ENCODE measurements at places on chromosomes 12 and 14.

GRCh38 chr14:66043921-66044320 lies 442.2 kb upstream of the CCDC196 start:
- no peak for DNase-seq

DNA sequence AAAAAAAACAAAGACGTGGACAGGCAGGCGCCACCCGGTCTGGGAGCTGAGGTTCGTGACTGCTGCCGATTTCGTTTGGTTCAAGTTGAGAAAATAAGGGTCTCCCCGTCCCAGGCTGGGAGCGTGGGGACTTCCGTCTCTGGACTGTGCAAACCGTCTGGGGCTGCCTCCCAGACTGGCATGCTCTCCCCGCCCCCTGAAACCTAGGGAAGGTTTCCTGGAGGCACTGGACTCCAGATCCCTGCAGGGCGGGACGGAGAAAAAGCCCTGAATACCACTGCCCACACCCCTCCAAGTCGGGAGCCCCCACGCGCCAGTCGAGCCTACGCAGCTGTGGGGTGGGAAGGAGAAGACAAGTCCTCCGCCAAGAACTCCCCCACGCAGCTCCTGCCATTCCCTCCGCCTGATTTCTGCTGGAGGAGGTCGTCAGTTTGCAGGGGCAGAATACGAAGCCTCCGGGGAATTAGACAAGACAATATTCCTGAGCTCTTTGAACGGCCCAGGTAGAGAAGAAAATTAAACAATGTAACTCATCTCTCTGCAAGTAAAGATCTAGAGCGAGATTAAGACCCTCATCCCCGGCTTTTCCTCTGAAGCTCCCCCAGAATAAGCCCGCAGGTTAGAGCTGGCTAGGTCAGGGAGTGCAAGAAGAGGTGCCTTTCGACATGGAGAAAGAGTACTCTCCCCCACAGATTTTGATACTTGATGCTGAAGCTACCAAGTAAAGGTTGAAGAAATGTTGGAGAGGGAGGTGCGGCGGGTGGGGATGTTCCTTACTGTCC lies 10.4 kb upstream of the HOXC13 start:
- no peak for DNase-seq

DNA sequence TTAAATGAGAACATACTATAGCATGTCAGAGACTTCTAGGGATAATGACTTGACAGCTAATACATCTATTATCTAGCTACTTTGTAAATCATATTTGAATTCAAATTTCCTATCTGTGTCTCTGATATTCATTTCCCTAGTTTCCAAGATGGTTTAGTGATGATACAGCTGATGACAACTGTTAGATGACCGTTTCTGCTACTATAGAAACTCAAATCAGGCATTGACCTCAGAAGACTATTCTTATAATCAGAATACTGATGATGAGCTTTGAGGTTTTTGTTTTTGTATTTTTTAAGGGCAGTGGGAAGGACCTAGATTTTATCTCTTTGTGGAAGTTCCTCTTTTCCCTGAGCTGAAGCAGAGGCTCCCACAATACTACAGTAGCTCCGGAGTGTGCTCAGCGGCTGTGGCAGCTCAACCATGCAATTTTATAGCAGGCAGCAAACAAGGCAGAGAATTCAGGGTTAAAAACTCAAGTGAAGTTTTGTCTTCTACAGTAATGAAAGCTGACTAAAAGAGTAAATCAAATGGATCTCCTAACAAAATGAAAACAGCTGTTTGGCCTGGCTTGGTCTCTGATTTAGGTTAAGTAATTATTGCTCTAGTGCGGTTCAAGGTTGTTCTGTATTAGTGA lies 145.1 kb downstream of the SLC25A21 start:
- DNase-seq: no peak

GRCh38 chr12:87939182-87939581 lies 90.0 kb downstream of the C12orf50 start:
- no peak for DNase-seq

DNA sequence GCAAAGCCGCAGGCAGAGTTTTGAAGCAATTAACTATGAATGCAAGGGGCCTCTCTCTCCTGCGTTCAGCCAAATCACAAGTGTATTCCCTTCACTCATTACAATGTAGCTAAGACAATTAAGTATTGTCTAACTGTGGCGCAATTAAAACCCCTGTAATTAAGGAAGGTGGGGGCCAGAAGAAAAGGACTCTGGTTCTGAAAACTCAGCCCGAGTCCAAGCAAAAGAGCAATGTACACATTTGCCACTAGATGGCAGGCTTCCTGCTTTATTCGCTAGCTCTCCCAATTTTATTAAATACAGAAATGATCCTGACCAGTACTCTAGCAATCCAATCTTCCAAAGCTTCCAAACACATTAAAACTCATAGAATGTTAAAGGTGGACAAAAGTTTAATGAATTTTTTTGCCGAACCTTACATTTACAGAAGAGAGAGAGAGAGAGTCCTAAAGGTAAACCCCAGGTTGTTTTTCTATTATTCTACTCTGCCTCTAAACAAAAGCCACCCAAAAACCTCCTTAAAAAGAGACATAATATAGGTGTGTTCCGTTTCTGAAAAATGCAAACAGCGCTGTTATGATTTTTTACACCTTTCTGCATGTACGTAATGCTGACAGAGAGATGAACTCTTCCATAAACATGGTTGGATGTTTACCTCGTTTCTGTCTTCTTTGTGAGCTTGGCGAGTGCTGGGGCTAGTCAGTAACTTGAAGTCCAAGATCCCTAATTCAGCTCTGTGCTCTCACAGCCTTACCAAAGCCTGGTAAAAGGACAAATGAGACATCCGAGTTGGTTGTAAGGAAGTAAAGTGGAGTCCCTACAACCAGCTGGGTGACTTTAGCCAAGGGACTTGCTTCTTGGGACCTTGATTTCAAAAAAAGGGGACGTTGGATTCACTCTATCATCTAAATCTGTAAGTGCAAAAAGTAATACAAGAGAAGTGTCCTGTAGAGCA lies 50.9 kb upstream of the VASH1 start:
- DNase-seq: peak; percentile 5

- no peak for DNase-seq
Observed at GRCh38 chr14:62665286-62665685, 380.0 kb downstream of the KCNH5 start.

DNA sequence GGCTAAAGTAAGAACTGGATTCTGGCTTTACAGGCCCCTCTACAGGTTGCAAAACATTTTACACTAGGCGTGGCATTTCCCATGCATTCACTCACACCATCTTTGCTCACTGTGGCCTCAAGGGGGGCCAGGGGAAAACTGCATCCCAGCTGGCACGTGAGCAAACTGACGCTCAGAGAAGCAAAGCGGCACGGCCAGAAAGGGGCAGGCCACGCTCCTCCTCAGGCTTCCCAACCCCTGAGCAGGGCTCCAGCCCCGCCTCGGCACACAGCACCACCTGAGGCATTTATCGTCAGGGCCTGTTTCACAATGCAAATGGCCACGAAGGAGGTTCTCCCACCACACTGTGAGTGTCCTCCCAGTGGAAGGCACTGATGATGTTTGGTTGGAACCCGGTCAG lies 90.8 kb downstream of the BCL11B start:
- no peak for DNase-seq

GRCh38 chr12:112751844-112752243 lies 39.7 kb upstream of the RPH3A start:
- DNase-seq: no peak

GRCh38 chr12:31478898-31479297 lies 112.0 kb downstream of the DENND5B start:
- no peak for DNase-seq

DNA sequence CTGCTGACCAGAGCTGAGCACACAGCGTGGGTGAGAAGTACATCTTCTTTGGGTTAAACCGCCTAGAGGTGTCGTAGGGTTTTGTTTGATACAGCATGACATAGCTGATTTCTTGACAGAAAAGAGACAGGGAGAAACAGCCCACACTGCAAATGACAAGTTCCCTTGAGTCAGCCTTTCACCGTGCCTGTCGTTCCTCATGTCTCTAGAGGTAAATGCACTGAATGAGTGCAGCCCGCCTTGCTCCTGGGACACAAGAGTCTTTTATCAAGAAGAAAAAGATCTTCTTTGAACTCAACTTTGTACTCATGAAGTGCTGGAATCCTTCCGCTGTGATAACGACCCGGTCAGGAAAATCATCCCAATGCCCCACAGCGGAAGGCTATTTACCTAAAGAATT lies 77.6 kb downstream of the TMEM132D start:
- DNase-seq: no peak

- DNase-seq: no peak
Observed at GRCh38 chr12:106304797-106305196, 2.3 kb downstream of the TCP11L2 start.

DNA sequence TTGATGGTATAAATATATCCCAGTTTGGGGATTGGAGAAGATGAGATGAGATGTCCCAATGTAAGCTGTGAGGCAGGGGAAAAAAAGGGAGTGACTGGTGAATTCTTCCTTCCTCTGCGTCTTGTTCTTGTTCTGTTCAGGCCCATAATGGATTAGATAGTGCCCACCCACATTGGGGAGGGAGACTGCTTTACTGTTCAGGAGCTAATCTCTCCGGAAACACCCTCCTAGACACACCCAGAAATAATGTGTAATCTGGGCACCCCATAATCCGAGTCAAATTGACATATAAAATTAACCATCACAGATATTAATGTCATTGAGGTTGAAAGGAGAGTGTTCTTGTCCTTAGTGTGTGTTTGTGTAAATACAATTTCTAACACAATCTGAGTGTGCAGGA lies 29.3 kb downstream of the ETV6 start:
- DNase-seq: no peak

GRCh38 chr12:90943255-90943654 lies 11.7 kb downstream of the CCER1 start:
- no peak for DNase-seq

All from fibroblast of skin of left biceps (primary cell).